ENCODE measurements at places on chromosomes 4 and X. TPM values are rescaled to one million over a fixed set of nuclear protein-coding genes. Genes with fewer than 3 reads are reported as not detected.

- no peak for DNase-seq
These were observed 160.5 kb downstream of the TBX22 start for GRCh38 chrX:80174925-80175574.

DNA sequence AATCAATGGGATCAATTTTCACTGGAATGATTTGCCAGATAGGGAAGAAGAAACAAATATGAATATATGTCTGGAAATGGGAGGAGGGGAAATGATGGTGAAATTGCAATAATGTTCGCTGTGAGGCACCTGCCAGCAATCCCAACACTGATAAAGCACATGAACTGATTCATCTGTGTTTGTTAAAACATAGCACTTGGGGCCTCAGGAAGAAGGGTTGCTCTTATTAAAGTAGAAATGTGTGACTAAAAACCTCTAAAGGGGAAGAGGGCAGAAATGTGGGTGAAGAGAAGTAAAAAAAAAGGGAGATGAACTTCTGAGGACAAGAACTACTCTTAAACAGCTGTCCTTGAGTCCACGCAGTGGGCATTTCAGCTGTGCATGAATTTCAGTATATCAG lies 101.4 kb downstream of the C4orf51 start:
- DNase-seq = no peak

DNA sequence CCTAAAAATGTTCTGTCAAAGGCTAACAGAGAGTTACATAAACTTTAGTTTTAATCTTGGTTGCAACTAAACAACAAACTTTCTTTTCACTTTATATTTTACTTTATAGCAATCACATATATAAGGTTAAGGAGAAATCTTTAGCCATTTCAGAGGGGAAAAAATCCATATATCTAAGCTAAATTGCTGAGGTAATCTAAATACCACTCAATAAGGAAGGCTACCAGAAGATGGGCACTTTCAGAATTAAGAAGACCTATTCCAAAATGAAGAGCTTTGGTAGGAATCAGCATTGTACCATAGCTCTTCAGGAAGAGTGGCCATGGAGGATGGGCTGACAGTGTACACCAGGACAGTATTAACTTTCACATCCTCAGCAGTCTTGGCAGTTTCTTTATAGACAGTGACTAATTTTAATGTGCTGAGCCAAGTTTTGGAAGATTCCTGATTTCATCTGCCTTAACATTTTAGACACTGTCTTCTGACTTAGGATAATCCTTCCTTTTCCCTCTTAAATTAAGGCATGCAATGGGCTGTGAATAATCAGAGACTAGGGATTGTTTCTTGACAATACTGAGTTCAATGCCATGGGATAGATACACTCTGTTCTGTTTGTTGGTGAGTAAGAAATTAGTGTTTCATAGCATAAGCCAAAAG lies 7.1 kb downstream of the FAT4 start:
- DNase-seq = peak; percentile 83

- no peak for DNase-seq
These were observed 16.5 kb upstream of the SYNPO2 start for GRCh38 chr4:118872181-118872580.

GRCh38 chrX:48520455-48520854 lies 1.2 kb upstream of the EBP start:
- no peak for DNase-seq

- peak; percentile 74 for DNase-seq
These were observed 429.1 kb upstream of the INTU start for GRCh38 chr4:127203562-127204200.

DNA sequence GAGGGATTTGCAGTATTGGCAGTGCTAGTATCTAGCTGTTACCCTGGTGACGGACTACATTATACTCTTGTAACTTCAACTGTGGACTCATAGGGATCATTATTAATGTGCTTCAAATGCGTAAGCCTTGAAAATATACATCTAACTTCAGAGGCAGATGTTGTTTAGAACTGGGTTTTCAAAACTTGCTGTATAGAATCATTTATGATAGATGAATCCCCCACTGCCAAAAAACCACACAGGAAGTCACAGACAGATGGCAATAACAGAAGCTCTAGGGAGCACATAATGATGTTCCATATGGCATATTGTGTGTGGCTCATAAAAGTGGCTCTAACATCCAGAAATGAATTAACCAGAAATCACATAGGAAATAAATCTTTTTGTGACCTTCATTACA lies 62.3 kb upstream of the RELL1 start:
- DNase-seq = no peak

- no peak for DNase-seq
These were observed 13.8 kb upstream of the CDKL2 start for GRCh38 chr4:75644095-75644494.

DNA sequence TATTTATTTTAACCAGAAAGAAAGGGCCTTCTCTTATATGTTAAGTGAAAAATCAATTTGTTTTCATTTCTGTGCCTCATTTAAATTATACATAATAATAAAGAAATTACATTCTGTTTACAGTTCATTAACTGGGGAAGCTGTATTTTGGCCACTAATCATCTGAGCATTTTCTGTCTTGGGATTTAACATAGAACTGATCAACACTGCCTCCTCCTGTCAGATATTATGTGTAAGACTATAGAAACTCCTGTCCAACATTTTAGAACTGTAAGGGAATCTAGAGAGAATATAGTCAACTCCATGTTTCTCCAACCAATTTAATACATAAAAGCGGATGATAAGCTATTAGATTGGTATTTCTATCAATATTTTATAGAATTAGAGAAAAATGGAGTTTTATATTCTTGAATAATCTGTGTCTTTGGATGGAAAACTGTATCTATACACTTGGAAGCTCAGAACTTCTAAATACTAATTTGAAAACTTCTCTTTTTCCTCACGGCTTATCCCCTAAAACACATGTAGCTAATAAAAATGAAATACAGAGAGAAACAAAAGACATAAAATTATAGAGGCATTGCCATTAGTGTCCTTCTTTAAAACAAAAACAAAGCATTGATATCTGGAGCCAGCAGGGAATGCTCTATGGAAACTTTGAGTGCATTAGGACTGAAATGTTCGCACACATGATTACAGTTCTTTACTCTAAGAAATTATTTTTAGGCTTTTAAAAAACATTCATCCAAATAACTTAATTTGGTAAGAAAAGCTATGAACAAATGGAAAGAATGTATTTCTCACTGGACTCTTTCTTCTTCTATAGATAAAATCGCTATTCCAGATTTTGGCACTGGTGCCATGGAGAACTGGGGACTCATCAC lies 33.1 kb downstream of the ENPEP start:
- DNase-seq = peak; percentile 34

- DNase-seq = no peak
These were observed 161.9 kb upstream of the STK26 start for GRCh38 chrX:131861088-131861787.

CT47B1 gene
- not detected for total RNA-seq

GRCh38 chr4:3041192-3042142 lies 32.9 kb downstream of the HTT-AS start:
- DNase-seq = peak; percentile 85

DGAT2L6 gene
- total RNA-seq = not detected

CENPI gene
- 35.9 TPM for total RNA-seq

DNA sequence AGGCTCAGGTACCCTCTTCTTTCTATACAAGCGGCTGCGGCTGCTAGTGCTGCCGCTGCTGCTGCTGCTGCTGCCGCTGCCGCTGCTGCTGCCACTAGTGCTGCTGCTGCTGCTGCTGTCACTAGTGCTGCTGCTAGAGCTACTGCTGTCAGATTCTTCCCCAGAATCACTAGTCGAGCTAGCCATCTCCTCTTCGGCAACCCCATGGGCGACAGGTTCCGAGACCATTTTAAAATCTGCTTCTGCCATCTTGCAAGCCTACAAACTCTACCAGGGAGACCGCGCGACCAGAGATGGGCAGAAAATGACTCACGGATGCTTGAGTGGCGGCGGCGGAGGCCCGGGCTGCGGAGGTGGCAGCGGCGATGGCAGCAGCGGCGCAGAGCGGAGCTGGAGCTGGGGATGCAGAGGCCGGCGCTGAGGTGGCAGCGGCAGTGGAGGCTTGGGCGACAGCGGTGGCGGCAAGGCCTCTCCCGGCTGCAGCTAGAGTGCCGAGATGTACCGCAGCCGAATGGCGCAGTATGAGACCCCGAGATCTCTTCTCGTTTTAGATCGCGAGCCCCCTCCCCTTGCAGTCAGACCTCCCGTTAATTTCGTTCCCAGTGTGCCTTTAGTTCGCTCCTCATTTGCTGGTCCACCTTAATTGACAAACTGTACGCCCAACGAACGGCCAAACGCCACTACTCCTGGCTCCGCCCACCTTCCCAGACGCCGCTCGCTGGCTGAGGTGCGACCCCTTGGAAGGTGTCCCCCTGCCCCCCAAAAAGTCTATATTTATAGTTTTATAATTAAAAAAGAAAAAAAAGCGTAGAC lies at the start of gene NAP1L3:
Gene NAP1L3, minus strand, starts transcription at position 523 of the 813 bp plus-strand sequence. Its CDS starts 274 bp downstream, at position 249.
- DNase-seq = peak; percentile 32

DNA sequence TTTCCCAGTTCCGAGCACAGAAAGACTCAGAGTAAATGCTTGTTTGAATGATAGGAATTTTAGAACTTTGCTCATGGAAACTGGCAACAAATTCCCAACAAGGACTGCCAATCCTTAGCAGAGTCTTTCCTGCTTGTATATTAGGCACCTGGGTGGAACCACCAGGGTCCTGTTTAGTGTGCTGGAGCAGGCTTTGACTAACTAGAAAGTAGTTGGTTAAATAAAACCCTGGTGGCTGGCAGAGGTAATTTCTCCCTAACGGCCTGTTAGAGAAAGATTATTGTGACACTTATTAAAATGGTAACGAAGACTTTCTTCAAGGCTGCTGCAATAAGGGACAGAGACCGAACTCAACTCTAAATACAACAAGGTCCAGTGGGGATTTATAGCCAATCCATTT lies 103.6 kb upstream of the TEX13D start:
- no peak for DNase-seq

RXFP1 gene
- 0.32 TPM for total RNA-seq

DNA sequence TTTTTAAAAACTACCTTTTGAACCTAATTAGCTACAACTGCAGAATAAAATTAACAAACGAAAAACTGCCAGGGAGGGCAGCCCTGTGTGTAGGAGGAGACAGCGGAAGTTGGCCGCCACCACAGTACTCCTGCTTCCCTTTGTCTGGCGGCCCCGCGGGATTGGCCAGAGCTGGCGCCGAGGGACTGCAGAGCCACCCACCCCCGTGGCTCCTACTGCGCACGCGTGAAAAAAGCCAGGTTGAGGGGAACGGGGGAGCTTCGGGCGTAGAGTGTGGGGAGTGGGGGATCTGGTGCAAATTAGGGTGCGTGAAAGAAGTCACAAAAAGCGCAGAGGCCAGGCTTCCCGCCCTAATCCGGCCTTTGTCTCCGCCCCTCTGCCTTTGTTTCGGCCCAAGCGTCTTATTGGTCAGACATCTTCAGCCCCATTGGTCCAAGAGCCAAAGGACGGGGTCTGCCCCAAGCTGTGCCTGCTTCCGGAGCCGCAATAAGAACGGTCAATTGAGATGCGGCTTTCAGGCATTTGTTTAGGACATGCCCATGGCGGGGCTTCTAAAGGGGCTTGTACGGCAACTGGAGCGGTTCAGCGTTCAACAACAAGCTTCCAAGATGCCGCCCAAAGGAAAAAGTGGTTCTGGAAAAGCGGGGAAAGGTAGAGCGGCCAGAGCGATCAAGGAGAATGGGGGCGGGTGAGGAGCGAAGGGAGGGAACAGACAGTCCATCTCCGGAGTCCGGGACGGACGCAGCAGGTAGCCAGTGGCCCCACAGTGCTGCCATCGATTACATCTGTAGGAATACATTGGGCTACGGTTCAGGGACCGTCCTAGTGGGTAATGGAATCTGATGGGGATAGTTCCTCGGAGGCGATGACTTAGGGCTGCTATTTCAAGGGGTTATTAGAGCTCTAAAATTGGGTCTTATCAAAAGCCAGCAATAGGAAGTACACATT lies at the start of gene PIN4:
Gene PIN4, plus strand, starts transcription at position 580 of the 948 bp plus-strand sequence. Its CDS starts 29 bp downstream, at position 609.
- DNase-seq = peak; percentile 95

GYG2 gene
- total RNA-seq = 3.1 TPM

DNA sequence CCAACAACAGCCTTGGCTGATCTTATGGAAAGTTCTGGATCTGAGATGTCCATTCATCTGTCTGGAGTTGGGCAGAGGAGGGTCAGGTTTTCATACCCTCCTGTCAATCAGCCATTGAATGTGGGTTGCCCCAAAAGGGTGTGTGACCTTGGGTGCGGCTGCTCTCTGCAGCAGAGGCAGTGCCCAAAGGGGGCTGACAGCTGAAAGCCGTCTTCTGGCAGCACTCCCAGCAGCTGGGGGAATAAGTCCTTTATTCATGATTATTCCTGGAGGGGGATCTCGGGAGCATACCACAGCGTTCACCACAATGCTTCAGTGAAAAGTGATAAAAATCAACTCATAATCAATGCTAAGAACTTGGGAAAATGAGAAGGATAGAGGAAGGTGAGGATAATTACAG lies 54.7 kb downstream of the OTC start:
- DNase-seq = no peak

DNA sequence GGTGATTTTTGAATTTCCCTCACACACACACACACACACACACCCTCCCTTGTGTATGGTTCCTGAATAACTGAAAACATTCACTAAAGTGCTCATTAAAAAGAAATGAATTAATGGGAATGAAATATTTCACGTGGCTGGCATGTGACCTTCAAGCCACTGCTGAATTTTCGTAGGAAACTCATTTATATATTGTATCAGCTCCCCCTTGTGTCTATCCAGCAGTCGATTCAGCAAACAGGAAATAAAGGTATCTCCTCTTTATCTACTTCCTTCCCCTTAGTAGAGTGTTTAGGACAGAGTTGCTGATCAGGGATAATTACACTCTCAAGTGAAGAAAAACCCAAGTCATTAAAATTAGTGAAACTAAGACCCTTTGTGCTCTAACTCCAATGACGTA lies 912.6 kb upstream of the LCORL start:
- no peak for DNase-seq

GRCh38 chr4:55158957-55159356 lies 33.6 kb upstream of the KDR start:
- no peak for DNase-seq

FGF5 gene
- total RNA-seq = 9.0 TPM

DNA sequence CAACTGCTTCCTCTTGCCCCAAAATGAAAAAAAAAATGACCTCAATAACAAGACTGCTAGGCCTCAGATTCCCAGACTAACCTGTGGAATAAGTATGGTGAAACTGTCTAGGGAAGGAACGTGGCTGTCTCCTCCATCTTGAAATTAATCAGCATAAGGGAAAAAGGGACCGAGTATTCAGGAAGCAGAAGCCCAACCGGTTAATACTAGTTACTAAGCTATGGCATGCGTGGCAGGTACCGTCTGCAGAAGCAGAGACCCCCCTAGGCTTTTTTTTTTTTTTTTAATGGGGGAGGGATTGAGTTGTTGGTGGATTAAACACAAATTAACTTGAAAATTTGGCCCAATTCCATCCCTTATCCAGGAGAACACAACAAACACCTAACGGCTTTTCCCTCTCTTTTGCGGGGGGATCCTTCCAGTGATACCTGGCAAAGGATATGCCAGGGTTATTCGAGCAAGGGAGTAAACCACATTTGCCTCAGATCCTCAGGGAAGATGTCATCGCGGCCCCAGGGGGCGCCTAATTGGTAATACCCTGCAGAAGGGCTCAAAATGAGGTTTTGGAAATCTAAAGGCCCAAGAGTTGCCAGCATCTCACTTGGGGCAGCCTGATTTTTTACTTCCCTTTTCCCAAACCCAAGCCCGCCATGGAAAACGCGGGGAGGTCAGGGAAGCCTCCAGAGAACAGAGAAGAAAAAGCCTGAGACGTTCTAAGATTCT lies 893 bp downstream of the RLIM start:
- DNase-seq = peak; percentile 44
